ENCODE measurements at places on chromosomes 5 and 9.

GRCh38 chr5:56529666-56530430 is 285.5 kb upstream of the MAP3K1 start:
- DNase-seq = no peak

DNA sequence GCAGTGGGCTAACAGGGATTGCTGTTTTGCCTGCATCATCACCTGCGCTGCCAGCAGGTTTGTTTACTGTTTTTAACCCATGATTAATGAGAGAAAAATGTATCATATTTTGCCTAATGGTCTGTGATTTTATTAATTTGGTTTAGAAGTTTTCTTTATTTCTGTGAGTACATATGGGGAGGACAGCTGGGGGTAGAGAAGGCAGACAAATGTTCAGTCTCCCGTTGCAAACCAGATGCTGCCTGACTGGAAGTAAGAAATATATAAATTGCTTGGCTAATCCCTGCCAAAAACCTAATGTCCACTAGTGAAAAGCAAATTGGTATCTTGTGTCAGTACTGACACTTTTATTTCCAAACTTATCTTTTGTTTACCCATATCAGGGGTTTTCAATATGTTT is 1766.1 kb upstream of the C9orf72 start:
- no peak for DNase-seq

DNA sequence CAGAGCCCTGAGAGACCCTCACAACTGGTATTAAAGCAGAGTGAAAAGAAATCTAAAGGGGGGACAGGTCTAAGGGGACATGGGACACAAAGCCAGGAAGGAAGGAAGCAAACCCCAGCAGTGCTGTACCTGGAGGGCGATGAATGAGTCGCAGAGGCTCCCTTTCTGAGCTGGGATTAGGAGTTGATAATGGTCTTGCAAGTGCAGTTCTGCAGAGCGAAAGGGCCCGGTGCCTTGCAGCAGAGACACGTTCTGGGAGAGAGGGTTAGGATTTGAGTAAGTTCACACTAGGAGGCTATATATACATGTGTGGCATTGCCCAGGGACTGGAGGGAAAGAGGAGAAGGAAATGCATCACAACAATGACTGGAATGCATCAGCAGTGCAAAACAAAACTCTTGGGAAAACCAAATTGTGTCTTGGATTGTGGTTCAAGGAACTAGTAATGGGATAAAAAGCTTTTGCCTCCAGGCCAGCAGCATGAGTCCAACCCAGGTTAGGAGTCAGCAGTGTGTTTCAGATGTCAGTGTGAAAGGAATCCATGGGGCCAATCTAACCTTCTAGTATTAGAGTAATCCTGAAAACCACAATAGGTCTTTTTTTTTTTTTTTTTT is 38.8 kb upstream of the LIFR start:
- no peak for DNase-seq

- no peak for DNase-seq
Measured at GRCh38 chr5:7117961-7118360, 278.0 kb upstream of the ADCY2 start.

DNA sequence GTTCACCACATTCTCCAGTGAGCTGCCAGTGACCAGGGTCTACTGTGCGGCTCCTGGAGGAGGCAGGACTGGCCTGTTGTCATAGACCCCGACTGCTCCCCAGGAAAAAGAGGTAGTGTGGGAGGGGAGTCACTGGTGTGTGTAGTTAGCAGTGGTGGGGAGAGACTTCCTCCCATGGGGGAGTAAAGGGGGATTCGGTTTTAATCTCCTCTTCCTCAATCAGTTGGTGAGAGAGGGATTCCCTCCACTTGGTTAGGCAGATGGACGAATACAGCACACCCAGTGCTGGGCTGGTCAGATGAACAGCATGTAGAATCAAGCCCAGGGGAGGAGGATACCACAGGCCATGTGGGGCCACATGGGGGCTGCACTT is 207.6 kb upstream of the S1PR3 start:
- DNase-seq = no peak

DNA sequence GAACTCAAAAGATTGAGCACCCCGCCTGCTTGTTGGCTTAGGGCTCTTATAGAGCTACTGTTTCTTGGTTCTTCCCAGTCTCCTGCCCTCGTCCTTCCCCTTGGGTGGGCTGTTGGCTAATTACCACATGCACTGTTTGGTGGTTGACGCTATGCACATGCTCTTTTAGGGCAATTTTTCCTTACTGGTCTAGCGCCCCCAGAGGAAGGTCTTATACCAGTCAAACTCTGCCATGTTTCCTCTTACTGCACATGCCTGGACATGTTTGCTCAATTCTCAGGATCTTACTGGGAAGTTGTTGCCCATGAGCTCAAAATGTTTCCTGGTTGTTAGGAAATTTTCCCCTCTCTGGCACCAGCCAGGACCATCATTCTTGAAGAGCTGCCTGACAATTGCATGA is 101.9 kb downstream of the SLC28A3 start:
- no peak for DNase-seq

- no peak for DNase-seq
Measured at GRCh38 chr9:74666625-74667316, 169.6 kb downstream of the RORB start.

GRCh38 chr9:126363250-126363649 is 36.6 kb downstream of the MVB12B start:
- DNase-seq = no peak

DNA sequence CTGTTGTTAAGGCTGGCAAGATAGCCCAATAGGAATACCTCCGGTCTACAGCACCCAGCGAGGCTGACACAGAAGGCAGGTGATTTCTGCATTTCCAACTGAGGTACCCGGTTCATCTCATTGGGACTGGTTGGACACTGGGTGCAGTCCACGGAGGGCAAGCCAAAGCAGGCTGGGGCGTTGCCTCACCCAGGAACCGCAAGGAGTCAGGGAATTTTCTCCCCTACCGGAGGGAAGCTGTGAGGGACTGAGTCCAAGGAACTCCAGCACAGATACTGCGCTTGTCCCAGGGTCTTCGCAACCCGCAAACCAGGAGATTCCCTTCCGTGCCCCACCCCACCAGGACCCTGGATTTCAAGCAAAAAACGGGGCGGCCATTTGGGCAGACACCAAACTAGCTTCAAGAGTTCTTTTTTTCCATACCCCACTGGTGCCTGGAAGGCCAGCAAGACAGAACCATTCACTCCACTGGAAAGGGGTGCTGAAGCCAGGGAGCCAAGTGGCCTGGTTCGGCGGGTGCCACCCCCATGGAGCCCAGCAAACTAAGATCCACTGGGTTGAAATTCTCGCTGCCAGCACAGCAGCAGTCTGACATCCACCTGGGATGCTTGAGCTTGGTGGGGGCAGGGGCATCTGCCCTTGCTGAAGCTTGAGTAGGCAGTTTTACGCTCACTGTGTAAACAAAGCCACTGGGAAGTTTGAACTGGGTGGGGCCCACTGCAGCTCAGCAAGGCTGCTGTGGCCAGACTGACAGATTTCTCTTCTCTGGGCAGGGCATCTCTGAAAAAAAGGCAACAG is 647.2 kb downstream of the BNC2 start:
- no peak for DNase-seq

GRCh38 chr9:92299116-92299515 is 5.6 kb upstream of the IARS1 start:
- DNase-seq = no peak

DNA sequence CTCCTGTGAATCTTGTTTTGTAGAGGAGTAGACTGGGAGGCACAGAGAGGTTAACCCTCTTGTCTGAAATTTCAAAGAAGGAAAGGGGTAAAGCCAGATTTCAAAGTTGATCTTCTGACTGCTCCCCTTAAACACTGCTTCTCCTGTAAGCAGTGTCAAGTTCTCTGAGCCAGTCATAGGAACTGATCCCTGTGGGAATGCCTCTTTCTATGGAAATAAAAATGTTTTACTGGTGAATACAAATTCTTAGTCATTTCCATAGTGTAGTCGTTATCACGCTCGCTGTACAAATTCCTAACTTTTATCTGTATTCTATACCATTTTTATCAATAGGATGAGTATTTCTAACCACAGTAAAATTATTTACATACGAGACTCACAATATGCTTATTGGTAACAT is 66.3 kb upstream of the PRRC1 start:
- no peak for DNase-seq

DNA sequence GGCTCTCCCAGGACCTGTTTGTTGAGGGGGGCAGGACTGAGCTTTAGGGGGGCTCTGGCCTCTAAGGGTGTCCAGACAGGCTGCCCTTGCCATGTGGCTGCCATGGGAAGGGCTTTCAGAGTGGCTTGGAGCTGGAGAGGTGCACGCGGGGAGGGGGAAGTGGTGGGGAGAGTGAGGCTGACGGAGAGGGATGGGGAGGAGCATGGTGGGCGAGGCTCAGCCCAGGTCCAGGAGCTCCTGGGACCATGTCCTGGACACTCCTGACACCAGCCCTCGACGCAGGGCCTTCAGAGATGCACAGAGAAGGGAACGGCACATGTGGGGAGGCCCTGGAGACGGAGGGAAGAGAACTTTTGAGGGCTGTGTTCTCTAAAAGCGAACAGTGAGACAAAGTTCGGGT is 2.4 kb downstream of the SPAAR start:
- no peak for DNase-seq

DNA sequence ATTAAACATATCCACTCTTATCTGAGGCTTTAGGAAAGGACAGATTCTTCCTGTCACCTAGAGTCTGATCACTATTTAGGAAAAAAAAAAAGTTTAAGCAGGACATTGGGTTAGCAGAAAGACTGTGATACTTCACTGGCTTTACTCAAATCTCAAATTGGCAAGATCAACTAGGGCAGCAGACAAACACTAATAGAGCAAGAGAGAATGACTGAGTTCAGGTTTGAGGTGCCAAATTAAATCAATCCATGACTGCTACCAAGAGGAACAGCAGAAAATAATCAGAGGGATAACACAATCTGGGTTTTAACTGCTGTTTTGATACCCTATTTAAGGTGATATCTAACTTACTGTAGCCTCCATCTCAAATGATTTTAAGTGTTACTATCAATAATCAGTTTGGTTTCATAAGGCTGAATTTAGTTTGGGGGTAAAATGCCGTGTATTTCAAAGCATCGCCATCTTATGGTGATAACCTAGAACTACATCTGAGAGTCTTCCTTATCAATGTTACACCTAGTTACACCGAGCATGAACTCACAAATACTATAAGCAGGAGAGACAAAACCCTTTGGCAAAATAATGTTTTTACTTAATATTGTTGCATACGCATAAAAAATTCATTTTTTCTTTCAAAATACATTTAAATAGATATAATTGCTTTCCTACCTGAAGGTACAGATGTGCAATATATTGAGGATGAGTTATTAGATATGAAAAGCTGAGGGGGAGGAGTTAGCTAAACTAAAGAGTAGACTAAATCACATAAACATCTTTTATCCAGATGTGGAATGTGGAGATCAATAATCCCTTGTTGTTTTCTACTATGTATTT is 286.4 kb upstream of the CDH12 start:
- no peak for DNase-seq

- no peak for DNase-seq
Measured at GRCh38 chr9:18489861-18490260, 15.9 kb downstream of the ADAMTSL1 start.

GRCh38 chr5:169805937-169806700 is 169.0 kb downstream of the DOCK2 start:
- DNase-seq = no peak

GRCh38 chr9:123420592-123421111 is 64.7 kb downstream of the CRB2 start:
- DNase-seq = no peak

- no peak for DNase-seq
Measured at GRCh38 chr9:26756881-26757280, 135.7 kb downstream of the CAAP1 start.

DNA sequence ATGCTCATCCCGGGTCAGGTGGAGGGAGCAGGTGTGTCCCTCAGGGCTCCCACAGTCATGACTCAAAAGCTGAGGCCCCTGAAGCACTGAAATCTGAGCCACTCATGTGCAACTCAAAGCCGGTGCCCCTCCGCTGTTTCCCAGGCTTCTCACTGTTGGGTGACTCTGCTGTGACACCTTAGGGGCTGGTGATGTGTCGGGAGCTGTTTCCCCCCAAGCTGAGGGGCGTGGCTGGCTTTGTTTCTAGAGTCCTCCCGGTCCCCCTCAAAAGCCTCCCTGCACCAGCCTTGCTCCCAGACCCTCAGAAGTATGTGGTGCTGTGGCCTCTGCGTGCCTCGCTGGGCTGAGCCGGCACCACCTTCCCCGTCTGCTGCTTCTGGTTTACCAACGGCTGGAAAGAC is 39.7 kb downstream of the PLPP7 start:
- no peak for DNase-seq

- no peak for DNase-seq
Measured at GRCh38 chr9:136659861-136660784, 2.6 kb upstream of the EGFL7 start.

DNA sequence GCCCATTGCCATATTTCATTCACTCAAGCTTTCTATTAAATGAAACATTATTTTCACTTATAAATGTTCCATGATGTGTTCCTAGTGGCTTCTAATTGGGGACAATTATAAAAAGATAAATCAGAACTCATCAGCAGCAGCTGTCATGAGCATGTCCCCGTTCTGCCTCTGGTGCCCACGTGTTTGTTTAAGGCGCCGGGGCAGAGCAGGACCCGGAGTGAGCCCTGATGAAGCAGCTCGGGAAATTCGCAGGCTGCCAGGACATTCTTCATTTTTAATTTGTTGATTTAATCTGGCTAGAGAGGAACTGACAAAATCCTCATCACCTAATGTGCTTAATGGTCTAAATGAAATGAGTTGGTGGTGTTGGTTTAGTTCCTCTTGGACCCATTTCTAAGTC is 475.0 kb downstream of the CTNND2 start:
- DNase-seq = no peak

DNA sequence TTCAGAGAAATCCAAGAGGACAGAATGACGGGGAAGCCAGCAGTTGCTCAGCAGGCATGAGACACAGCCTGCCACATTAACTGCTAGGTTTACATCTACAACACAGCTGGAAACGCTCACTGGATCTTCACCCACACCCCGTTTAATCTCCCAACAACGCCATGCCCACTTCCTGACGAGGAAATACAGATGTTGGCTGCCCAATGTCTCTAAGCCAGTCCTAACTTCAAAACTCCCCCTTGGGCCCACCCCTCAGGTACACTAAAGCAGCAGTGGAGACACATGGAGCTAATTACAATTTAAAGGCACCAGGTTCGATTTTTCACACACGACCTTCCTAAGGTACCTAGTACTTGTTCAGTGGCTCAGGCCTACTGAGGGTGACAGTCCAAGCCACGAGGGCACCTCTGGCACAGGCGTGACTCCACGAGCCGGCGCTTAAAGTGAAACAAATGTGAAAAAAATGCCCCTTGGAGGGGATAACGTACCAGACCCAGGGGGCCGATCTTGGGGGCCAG is 904 bp downstream of the RPL12 start:
- DNase-seq = no peak

DNA sequence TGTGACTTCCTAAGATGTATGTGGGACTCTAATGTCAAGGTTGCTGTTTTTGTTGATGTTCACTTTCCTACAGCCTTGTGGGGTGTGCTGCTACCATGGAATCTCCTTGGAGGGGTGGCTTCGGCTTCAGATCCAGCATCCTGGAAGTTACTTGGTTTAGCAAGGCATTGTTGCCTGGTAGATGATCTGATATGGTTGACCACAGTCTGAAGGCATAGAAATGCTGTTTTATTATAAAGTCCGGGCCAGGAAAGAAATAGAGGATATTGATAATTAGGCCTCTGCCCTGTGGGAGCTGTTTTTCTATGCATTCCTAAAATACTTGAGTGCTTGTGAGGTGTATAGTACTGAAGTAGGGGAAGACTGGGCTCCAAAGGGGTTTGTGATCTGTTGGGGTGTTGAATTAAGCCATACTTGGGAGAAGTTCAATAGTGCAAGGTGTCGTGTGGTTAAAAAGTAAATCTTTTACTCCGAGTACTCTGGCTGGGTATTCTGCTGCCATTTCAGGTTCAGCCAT is 27.3 kb upstream of the CREBRF start:
- DNase-seq = no peak

- DNase-seq = no peak
Measured at GRCh38 chr5:149597618-149598017, 16.3 kb downstream of the ARHGEF37 start.

All from ovary (tissue), 10 donors.